Activated CD4-positive, CD25-positive, alpha-beta regulatory T cell (primary cell): ENCODE measurements at places on chromosomes 7 and 10.

DNA sequence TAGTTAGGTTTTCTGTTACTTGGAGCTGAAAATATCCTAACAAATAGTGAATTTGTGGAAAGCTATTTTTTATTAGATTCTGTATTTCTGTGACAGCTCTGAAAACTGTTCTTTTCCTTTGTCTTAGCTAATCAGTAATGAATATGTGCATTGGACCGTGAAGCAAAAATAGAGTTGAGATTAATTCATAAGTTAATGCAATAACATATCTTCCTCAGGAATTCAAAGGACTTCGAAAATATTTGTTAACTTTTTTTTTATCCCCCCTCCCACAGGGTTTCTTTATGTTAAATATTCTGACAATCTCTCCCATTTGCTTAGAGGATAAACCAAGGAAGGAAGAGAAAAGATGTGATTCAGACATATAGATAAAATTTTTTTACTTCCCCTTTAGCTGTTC lies 101.4 kb downstream of the PODXL start:
- no peak for DNase-seq

GRCh38 chr10:13990392-13990805 lies 340.3 kb downstream of the FRMD4A start:
- no peak for DNase-seq

DNA sequence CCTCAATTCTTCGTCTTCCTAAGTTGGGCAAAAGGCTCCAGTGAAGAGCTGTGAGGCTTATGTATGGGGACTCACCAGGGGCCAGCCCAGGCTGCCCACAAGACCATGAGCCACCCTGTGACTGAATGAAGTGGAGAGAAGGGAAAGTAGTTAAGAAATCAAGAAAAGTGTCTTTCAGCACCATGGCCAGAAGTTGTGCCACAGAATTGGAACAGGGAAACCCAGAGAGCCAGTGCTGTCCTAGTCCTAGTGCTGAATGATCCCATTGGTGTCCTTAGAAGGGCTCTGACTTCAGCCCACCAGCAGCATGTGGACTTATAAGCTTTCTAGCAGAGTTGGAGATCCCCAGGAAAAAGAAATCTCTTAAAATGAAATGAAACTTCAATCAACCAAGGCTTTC lies 37.0 kb upstream of the CCSER2 start:
- no peak for DNase-seq

DNA sequence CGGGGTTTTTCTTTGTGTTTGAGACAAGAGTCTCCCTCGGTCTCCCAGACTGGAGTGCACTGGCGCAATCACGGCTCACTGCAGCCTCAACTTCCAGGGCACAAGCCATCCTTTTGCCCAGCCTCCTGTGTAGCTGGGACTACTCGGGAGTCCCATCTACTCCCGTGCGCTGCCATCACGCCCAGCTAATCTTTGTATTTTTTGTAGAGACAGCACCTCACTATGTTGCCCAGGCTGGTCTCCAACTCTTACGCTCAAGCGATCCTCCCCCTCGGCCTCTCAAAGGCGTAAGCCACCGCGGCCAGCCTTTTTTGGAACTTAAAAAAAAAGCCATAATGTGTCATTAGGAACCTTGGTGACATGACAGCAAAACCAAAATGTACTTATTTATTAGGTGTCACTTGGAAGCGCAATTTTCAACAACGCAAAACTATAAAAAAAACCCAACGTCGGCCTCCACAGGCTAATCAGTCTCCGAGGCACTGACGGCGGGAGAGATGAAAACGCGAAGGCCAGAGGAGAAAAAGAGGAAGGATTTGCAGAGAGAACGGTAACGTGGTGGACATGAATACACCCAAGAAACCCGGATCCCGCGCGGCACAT lies 911 bp upstream of the HNRNPH3 start:
- DNase-seq = no peak

- DNase-seq = no peak
These were observed 3.2 kb downstream of the TNS3 start for GRCh38 chr7:47578579-47579270.

DNA sequence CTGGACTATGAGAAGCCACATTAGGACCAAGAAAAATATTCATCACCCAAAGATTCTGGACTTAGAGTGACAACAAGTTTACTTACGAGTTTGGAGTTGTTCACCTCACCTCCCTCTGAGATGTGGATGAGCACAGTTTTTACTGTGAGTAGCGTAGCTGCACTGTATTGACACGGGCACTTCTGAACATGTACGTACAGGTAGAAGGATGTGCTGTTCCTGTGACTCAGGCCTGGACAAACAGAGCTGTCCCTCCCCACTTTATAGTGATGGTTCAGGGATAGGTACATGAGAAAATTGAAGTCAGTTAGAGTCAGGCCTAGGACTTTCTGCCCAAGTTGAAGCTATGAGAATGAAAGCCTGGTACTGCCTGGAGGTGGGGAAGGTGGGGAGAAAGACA lies 80.9 kb upstream of the DYNC1I1 start:
- DNase-seq = no peak

DNA sequence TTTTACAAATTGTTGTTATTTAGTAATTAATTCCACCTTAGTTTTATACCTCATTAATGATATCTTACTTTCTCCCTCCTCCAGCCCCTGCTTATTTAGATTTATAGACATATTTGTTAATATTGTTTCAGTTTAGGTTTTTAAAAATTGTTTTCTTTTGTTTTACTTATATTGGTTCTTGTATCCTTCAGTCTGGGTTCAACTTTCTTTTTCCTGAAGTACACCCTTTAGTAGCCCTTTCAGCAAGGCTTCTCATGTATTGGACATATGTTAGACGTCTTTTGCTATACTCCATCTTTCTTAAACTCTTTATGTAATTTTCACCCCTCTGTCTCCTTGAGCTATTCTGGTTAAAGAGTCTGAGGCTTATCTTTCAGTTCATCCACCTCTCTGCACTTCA lies 12.8 kb upstream of the POU6F2 start:
- DNase-seq = no peak

GRCh38 chr10:60003651-60004523 lies 97.5 kb upstream of the CCDC6 start:
- no peak for DNase-seq

- no peak for DNase-seq
These were observed 588.8 kb downstream of the INHBA start for GRCh38 chr7:41114131-41114530.

GRCh38 chr10:126691456-126691855 lies 21.0 kb upstream of the C10orf90 start:
- DNase-seq = no peak

- DNase-seq = no peak
These were observed 91.4 kb upstream of the CCDC71L start for GRCh38 chr7:106752367-106752766.

DNA sequence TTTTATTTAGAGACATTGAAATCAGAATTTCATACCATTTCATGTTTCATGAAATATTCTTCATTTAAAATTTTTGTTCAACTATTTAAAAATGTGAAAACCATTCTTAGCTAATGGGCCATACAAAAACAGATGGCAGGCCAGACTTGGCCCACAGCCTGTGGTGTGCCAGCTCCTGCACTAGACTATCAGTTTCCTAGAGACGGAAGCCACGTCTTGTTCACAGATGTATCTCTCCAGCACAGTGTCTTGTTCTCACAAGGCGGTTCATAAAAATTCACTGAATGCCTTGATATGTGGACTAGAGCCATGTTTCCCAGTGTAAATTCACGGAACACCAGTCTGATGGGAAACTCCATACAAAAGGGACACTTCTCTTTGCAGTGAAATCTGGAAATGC lies 216.0 kb downstream of the KCNMA1 start:
- DNase-seq = no peak

- DNase-seq = no peak
These were observed 37.0 kb downstream of the BEND7 start for GRCh38 chr10:13491747-13492360.

GRCh38 chr10:1896153-1896552 lies 158.8 kb upstream of the ADARB2 start:
- no peak for DNase-seq

- DNase-seq = no peak
These were observed 126.6 kb upstream of the LSM8 start for GRCh38 chr7:118057404-118057803.

- DNase-seq = no peak
These were observed 45.0 kb upstream of the IFRD1 start for GRCh38 chr7:112405286-112405685.

- no peak for DNase-seq
These were observed 4.7 kb upstream of the WASHC2A start for GRCh38 chr10:50063100-50063499.

- DNase-seq = no peak
These were observed 126.4 kb upstream of the GHITM start for GRCh38 chr10:84012831-84013458.

DNA sequence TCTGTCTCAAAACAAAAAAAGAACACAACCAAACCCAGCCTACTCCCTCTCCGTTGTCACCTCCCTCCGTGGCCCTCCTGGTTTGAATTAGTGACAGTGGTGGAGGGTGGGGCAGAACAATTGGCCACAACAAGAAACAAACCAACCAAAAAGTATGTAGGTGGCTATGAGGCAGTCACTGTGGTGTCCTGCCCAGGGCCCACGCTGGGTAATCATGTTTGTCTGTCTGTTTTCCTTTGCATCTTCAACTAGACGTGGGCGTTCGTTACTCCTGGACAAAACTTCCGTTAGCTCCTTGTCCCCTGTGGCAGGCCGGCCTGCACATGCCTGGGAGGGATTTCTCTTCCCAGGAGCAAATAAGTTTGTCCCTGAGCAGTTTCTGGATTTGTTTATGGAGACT lies 78.4 kb downstream of the XRCC2 start:
- no peak for DNase-seq

DNA sequence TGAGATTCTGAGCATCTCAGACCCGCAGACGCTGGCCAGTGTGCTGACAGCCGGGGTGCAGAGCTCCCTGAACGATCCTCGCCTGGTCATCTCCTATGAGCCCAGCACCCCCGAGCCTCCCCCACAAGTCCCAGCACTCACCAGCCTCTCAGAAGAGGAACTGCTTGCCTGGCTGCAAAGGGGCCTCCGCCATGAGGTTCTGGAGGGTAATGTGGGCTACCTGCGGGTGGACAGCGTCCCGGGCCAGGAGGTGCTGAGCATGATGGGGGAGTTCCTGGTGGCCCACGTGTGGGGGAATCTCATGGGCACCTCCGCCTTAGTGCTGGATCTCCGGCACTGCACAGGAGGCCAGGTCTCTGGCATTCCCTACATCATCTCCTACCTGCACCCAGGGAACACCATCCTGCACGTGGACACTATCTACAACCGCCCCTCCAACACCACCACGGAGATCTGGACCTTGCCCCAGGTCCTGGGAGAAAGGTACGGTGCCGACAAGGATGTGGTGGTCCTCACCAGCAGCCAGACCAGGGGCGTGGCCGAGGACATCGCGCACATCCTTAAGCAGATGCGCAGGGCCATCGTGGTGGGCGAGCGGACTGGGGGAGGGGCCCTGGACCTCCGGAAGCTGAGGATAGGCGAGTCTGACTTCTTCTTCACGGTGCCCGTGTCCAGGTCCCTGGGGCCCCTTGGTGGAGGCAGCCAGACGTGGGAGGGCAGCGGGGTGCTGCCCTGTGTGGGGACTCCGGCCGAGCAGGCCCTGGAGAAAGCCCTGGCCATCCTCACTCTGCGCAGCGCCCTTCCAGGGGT lies 703 bp downstream of the RBP3 start:
- DNase-seq = no peak

GRCh38 chr7:50739744-50740435 lies 42.8 kb downstream of the GRB10 start:
- DNase-seq = no peak

DNA sequence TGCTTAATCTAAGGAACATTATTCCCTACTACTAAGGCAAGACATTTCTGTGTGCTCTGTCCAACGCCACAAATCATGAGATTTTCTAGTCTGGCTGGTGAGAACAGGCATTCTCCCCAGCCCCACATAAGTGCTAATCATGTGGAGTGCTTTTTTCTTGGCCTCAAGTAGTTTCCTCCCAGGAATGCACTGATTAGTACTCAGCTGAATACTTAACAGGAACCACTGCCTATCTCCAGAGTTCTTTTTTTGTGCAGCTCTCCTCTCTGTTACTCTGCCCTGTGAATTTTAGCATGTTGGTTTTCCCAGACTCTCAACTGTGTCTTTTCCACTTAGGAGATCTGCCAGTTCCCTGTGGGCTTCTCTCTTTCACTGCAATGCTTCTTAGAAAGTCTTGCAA lies 1098.5 kb upstream of the LRRTM3 start:
- DNase-seq = no peak

GRCh38 chr10:50579491-50580261 lies 44.1 kb downstream of the SGMS1 start:
- no peak for DNase-seq

DNA sequence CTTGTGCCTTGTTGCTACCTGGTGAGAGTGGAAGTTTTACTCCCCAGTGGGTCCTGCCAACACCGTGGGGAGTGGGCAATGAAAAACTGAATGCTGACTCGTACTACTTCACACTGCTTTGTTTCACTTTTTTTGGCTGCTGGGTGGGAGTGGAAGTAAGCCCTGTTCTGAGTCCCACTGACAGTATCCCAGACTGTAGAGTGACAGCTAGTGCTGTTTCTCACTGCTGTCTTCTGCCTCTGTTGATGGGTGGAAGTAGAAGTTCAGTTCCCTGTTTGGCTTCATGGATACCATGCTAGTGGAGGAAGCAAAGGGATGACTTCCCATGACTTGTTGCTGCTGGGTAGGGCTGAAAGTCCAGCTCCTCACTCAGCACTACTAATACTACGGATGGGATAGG lies 98.4 kb downstream of the STK31 start:
- no peak for DNase-seq

- DNase-seq = peak; percentile 17
These were observed 557 bp downstream of the BAG3 start for GRCh38 chr10:119651514-119652360.

DNA sequence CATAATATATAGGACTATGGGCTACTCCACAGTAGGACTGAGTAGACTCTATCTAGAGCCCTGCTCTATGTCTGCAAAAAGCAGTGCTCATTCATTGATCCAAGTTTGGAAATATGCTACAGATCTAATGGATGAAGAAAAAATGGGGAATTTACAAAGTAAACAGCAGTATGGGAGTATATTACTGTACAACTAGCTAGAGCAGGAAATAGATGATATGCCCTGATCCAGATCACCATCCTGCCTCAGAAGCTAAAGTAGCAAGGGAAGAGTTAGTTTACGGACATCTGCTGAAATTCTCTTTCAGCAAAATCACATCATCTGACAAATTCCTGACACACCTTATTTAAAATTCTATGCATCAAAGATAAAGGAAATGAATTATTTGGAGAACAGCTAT lies 168.2 kb upstream of the SEMA3A start:
- no peak for DNase-seq

DNA sequence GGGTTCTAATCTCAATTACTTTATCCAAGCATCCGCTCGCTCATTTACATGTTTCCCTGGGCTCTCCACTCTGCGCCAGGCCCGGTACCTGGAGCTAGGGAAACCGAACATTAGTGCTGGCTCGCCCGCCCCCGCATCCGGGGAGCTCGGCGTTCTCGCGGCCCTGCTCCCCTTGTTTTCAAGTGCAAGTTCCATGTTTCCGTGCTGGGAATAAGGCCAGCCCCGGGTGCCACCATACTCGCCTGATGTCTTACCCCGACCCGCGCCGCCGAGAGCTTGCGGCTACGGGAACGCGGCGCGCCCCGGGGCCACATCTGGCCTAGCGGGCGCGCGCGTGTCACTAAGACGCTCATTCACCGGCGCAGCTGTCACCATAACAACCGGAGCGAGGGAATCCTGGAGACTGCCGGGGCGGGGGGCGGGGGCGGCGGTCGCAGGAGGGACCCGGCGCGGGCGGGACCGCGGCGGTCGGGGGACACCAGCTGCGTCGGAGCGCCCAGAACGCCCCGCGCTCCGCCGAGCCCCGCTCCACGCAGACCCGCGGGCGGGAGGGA lies at the start of gene NEURL1:
Gene NEURL1, plus strand, starts transcription at position 344 of the 554 bp plus-strand sequence. CDS start 683 bp downstream, outside the sequence.
- DNase-seq = no peak
